ENCODE measurements at places on chromosomes 16 and 17. TPM values are rescaled to one million over a fixed set of nuclear protein-coding genes. Genes with fewer than 3 reads are reported as not detected.

GRCh38 chr16:64507240-64508024 is 614.4 kb downstream of the CDH11 start:
- DNase-seq, result no peak

Gene ESRP2
- 0.37 TPM for polyA plus RNA-seq

DNA sequence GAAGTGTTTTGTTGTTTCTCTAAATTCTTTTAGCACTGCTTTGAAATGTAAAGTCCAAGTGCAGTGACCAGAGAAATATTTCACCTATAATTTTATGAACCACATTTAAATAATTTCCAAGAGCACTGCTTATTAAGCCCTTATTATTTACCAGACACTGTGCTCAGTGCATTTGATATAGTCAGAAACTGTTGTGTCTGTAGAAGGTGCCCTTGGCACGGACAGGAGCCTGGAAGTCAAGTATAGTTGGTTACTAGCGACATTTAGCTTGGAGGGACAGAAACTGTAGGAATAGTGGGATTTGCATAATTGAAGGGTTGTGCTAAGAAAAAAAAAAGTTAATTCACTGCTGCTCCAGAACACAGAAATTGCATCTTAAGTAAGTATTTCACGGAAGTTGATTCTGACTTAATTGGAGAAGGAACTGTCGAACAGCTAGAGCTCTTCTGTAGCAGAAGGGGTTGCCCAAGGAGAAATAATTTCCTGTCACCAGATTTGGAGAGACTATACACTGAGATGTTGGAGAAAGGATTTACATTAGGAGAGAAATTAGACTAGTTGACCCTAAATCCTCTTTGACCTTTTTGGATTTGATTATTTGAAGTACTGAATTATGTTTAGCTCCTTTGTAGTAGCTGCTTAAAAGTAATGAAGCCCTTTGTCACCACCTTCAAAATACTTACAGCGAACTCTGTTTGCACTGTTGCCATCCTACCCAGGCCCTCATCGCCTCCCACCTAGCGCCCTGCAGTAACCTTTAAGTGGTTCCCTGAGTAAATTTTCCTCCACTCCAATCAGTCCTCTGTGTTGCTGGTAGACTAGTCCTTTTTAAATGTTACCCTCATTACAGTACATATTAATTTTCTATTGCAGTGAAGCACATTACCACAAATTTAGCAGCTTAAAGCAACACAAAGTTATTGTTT is 25.6 kb downstream of the COX10 start:
- no peak for DNase-seq

GRCh38 chr17:66570447-66571195 is 264.3 kb upstream of the CACNG5 start:
- no peak for DNase-seq

DNA sequence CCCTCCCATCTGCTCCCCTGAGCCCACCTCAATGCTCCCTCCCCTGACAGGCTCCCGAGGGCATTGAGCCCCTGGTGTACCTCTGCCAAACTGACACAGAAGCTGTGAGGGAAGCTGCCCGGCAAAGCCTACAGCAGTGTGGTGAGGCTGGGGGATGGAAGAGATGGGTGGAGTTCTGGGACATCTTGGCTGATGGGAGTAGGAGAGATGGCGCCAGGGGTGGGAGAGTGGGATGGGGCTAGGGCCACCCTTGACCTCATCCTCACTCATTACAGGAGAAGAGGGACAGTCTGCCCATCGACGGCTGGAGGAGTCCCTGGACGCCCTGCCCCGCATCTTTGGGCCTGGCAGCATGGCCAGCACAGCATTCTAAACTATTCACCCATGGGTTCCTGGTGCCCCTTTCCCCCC is 16.2 kb upstream of the CTCF start:
- DNase-seq, result no peak
